ENCODE measurements at places on chromosomes 3 and 15. TPM values are rescaled to one million over a fixed set of nuclear protein-coding genes. Genes with fewer than 3 reads are reported as not detected.
A peak's percentile ranks its signal among the peaks of the same experiment; 100 is the strongest.

DNA sequence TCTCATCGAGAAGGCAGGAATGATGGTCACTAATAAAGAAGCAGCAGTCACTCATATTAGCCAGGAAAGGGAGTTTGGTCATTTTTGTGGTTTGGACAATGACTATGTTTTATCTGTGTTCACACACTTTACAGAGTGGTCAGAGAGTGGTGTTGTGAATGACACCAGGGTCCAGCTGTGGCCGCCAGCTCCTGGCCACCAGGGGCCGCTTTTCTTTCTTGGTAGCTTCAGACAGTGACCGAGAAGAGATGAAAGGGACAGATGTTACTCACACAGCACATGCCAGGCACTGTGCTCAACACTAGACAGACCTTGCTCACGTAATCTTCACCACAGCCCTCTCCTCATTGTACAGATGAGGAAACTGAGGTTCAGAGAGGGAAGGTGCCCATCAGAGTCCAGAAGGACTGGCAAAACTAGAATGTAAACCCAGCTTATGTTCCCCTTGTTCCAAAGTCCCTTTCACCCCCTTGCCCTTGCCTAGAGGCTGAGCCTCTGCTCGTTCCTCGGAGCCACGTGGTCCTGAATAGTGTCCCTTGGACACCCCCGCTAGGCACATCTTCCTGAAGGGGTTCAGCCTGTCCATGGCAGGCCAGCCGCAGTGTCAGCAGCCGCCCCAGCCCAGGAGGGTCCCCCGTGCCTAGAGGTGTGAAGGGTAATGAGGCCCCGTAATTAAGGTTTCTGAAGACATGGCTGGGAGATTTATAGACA is 55.6 kb downstream of the CYP11A1 start:
- peak; percentile 30 for DNase-seq

DNA sequence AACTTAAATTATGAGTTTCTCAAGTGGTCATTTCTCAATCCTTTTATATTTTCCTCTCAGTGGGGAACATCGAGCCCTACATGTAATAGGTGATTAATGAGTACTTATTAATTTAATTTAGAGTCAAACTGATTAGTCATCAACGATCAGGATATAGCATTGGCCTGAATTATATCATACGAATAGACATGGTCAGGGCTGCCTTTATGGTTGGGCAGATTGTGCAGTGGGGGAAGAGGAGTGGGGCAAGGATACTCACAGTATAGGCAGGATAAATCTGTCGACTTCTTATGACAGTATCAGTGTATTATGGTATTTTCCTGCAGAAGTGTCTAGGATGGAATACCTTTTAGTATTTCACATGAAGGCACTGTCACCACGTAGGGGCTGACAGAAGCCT is 27.0 kb downstream of the C2CD4A start:
- DNase-seq = no peak

DNA sequence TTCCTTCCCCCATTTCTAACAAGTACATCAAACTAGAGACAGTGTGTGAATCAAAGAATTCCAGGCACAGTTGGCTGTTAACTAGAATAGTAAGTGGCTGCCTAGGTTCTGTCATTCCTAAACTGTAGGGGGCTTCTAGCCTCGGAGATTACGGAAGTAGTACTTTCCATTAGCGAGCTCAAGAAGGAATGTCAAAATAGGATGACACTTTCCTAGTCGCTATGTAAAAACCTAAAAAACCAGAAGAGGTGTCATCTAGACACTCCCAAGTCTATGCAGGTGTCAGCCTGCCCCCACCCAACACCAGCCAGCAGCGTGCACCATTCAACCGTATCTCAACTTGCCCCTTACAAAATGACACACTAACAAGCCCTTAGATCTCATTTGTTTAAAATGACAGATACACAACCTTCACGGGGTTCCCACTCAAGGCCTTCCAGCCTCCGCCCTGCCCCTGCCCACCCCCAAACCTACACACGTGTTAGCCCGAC is 874 bp downstream of the INO80 start:
- peak; percentile 43 for DNase-seq

DNA sequence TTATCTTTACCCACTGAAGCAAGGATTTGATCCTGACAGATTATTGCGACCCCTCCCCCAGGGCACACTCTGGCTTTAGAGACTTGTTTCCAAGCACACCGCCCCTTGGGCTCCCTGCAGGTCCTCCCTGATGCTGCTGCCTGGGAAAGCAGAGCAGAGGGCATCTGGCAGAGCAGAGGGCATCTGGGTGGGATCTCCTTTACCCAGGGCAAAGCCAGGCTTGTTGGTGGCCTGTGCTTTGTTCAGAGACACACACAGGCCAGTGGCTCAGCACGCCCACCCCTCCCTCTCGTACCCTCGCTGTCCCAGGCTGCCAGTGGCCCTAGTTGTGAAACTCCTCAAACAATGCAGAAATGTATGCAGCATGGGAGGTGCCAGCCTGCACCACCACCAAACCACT is 4.8 kb downstream of the KLF13 start:
- DNase-seq = no peak

DNA sequence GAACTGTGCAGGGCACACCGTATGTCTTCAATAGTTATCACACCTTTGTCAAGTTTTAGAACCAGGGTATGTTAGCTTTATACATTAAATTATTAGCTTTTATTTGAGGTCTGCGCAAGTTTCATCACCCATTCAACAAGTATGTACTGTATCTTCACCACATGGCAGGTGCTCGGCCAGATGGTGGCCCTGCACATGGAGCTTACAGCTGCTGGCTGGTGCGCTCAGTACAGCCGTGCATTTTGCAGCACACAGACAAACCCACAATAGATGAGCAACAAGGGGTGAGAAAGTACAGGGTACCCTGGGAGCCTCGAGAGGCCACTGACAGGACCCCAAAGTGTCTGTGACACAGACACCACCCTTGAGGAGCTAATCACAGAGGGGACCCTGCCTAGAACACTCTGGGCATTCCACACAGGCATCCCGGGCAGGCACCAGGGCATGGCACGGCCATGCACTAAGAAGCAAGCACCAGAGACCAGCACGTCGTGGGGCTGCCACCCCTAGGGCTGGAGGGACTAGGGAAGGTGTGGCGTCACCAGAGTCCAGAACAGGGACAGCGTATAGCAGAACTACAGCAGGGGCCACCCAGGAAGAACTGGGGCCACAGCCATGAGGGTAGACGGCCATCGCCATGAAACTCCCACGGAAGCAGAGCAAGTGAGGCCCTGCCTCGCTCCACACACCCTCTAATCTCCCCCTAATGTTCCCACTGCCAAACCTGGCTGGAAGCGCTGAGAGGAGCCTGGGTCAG is 27.4 kb downstream of the ZXDC start:
- no peak for DNase-seq

DNA sequence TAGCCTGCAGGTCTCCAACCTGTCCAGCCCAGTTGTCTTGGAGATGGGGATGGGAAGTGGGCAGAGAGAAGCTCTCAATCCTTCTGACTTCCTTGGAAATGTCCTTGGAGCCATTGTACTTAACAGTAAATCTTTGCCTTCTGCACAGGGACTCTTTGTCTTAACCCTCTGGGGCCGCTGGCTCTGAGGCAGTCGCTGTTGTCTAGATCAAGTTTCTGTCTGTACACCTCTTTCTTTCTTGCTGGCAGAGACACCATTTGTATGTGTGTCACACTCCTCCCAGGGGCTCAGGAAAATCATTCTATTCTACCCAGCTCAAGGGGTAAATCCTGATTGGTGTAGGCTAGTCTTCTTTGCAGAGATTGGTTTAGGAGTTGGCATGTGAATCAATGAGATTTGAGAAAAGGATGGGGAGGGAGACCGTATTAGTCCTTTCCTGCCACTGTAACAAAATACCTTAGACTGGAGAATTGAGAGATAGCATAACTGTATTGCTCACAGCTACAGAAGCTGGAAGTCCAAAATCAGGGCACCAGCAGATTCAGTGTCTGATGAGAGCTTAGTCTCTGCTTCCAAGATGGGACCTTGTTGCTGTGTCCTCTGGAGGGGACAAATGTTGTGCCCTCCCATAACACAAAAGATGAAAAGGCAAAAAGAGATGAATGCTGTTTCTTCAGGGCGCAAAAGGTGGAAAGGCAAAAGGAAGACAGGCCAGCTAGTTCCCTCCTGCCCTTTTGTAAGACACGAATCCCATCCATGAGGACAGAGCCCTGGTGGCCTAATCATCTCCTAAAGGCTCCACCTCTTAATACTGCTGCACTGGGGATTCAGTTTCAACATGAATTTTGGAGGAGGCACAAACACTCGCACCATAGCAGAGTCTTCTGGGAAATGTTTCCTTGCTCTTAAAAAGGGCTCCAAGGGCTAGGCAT is 66.3 kb downstream of the PPCDC start:
- no peak for DNase-seq

The RPUSD3 gene
- 28.3 TPM for total RNA-seq

The NR1I2 gene
- under 0.01 TPM for total RNA-seq
